Omental fat pad (tissue), 4 donors: ENCODE measurements at places on chromosomes 11 and 22. TPM values are rescaled to one million over a fixed set of nuclear protein-coding genes. Genes with fewer than 3 reads are reported as not detected.

- no peak for DNase-seq
Observed at GRCh38 chr11:125975634-125976033, 29.8 kb downstream of the VSIG10L2 start.

DNA sequence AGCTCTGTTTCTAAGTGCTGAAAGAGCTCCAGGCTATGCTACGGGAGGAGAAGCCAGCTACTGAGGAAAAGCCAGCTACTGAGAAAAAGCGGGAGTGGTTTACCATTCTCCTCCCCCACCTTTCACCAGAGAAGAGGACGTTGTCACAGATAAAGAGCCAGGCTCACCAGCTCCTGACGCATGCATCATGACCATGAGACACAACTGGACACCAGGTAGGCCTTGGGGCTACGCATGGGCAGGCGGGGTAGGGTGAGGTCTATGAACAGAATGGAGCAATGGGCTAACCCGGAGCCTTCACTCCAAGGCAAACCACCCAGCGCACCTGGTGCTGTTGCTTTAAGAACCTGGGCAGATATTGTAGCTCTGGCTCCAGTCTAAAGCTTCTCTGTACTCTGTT lies 1.1 kb downstream of the IL18BP start:
- DNase-seq = no peak

MS4A12 gene
- total RNA-seq = not detected

MRGPRF gene
- total RNA-seq = 59.4 TPM

DNA sequence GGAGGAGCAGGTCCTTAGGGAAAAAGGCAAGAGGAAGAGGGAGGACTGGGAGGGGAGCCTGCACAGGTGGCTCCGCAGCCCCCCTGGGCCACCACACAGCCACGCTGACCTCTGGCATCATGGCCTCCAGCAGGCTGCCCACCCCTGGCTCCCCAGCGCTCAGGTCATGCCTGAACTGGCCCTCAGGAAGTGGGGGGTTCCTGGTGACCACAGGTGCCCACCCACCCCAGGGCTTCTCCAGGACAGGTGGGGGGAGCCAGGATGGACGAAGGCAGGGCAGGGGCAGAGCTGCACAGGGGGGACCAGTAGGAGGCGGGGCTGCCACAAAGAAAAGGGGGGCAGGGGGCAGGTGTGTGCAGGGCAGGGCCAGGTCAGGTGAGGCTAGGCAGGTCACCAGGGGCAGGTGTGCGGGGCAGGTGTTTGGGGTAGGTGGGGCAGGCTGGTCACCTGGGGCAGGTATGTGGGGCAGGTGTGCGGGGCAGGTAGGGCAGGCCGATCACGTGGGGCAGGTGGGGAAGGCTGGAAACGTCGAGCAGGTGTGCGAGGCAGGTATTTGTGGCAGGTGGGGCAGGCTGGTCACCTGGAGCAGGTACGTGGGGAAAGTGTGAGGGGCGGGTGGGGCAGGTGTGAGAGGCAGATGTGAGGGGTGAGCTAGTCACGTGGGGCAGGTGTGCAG lies 997 bp downstream of the DEAF1 start:
- DNase-seq = no peak

- DNase-seq = no peak
Observed at GRCh38 chr11:117369534-117369933, 41.9 kb downstream of the CEP164 start.

DNA sequence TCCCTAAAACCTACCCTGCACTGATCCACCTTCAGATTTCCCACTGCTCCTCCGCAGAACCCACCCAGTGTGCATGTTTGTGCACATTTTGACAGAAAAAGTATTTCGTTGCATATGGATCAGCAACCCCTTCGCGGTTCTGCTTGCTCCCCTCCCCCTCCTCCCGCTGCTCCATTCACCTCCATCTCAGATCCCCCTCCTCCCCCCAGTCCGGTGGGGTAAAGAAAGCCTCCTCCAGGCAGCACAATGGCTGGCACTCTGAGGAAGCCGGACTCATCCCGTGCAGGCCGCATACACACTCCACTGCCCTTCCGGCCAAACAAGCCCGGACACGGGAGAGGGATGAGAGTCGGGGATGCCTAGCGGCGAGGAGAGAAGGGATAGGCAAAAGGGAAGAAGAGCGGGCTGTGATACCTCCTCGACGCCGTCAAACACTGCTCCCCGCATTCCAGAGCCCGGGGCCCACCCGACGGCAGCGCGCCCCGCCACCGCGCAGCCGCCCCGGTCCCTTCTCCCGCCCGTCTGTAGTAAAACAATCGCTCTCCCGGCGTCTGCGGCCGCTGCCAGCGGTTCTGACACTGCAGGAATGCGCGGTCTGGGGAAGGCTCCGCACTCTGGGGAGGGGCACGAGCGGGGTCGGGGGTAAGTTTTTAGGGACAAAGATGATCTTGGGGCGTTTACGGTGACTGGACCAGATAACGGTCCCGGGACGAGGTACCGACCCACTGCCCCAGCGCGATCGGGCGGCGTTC lies 915 bp downstream of the FEZ1 start:
- DNase-seq = no peak

DNA sequence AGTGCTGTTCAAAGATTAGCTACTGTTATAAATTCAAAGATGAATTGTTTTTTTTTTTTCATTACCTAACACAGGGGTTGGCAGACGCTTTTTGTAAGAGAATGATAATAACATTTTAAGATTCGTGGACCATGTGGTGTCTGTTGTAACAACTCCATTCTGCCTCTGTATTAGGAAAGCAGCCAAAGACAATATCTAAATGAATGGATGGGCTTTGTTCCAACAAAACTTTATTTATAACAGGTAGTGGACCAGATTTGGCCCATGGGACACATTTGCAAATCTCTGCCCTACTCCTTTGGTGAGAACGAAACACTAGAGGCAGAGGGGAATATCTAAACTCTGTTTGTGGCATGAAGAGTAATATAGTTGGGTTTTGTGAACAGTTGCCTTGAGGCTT lies 83.6 kb upstream of the BLID start:
- no peak for DNase-seq

P4HA3 gene
- 0.50 TPM for total RNA-seq

RTN4RL2 gene
- total RNA-seq = 1.4 TPM

GAS2 gene
- 3.9 TPM for total RNA-seq

DNA sequence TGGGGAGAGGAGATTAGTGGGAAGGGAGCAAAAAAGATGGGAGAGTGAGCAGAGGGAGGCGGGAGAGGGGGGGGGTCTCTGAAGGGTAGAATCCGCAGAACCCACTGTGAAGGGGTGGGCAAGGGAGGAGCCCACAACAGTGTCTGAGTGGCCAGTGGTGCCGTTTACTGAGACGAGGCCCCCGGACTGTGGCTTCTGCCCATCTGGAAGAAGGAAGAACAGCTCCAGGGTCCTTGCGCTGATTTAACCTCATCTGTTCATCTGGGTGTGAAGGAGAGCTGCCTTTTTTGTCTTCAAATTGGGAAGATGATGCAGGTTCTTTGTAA lies 45.7 kb upstream of the ANO1 start:
- DNase-seq = no peak

EMID1 gene
- 1.6 TPM for total RNA-seq

NEFH gene
- 0.46 TPM for total RNA-seq

DNA sequence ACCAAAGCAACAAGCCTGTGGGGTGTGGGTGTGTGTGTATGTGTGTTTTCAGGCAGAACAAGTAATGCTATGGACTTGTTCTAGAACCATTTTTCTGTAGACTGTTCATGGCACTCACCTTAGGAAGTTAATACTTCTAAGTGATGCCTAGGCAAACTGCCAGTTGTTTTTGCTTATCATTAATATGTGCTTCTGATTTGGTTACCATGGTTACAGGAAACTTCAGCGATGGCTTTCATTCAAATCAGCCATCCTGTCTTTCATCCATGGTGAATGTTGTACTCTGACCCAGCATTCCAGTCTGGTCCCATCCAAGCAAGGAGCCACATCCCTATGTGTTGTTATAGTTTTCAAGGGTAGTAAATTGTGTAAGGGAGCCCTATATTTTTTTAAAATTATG lies 49.8 kb upstream of the ARHGAP20 start:
- no peak for DNase-seq

DNA sequence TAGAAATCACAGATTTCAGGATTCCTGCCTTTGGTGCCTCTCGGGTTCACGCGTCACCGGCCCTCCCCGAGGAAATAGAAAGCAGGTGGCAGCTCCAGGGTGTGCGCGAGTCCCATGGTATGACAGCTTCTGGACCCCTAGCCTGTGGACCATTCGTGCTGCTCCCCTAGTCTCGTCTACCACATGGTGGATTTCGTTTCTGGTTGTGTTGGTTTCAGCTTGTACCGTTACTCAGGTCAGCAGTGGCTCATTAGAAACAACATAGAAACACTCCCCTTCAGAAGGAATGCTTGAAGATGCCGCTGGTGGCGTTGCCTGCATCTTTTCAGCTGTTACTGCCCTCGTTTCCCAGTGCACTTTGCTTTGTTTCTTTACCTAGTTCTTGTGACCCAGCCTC lies 700 bp downstream of the TTC17 start:
- no peak for DNase-seq

RBM14 gene
- 38.3 TPM for total RNA-seq

OR5F1 gene
- total RNA-seq = not detected

- DNase-seq = no peak
Observed at GRCh38 chr11:86698639-86699038, 26.2 kb upstream of the ME3 start.

DNA sequence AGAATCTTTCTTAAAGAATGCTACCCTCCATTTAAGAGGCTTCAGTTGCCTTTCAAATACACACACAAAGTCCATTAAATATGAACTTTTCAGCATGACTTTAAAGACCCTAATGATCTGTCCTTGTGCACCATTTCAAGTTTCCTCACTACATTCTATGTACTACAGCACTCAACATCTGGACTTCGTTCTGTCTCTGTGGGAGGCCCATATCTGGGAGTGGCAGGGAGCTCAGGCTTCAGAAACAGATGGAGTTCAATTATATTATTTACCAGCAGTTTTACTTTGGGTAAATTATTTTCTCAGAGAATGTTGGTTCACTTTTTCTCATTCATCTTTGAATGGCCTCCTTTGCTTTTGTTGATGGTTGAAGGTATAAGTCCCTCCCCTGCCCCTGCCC lies 67.4 kb downstream of the ANO3 start:
- DNase-seq = no peak

- DNase-seq = no peak
Observed at GRCh38 chr11:130876100-130876499, 40.2 kb downstream of the SNX19 start.

GRCh38 chr22:50700387-50701075 lies 27.9 kb downstream of the SHANK3 start:
- no peak for DNase-seq

DNA sequence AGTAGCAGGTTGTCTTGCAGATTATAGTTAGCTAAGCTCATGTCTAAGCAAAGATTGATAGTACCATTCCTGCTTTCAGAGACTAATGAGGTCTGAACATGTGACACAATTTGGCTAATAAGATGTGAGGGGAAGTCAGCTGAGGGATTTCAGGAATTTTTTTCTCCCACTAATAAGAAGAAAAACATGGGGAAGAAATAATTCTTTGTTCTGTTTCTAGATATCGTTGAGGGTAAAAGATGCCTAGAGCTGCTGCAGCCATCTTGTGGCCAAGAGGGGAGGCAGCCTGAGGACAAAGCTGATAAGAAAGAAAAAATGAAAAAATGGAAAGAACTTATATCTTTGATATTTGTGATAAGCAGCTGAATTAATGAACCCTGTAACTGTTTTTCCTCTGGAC lies 1334.4 kb downstream of the LRRC4C start:
- no peak for DNase-seq

GRCh38 chr11:73388265-73389133 lies 12.3 kb downstream of the RELT start:
- DNase-seq = no peak

DNA sequence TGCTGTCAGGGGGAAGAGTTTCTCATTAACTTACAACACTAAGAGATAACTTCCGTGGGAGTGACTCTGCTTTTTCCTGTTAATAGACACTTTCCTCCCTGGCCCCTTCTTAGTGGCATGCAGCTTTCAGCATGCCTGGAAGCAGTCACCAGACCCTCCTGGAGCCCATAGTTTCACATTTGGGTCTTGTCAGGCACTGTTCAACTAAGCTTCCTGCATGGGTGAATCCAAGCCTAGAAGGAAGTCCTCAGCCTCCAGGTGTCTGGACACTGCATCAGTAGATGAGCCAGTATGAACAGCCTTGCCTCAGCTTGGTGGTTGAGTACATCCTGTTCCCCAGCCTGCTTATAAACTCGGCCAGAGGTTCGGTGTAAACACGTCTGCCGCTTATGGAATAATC lies 68.1 kb downstream of the PPP6R3 start:
- DNase-seq = no peak

DNA sequence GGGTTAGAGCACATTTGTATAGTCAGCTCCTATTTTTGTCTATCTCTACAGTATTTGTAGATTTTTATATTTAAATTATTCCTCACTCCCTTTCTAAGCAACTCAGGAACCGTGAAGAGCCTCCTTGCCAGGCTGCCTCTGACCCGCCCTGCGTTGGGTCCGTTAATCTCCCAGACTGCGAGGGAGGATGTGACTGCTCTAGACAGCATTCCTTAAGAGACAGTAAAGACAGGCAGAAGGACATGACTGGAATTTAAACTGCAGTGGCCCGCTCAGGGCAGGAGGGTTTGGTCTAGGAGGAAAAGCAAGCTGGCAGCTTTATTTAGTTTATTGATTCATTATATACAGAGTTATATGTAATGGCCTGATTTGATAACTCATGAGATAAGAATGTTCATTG lies 413.7 kb downstream of the TMEM135 start:
- no peak for DNase-seq

MIOX gene
- not detected for total RNA-seq

- DNase-seq = no peak
Observed at GRCh38 chr11:15227011-15227410, 112.3 kb downstream of the INSC start.

GRCh38 chr22:35746946-35747703 lies 29.5 kb downstream of the APOL5 start:
- no peak for DNase-seq

GRCh38 chr11:115168229-115168671 lies 336.0 kb downstream of the CADM1 start:
- DNase-seq = no peak

IGLL5 gene
- 1.4 TPM for total RNA-seq

GRAP2 gene
- 2.2 TPM for total RNA-seq

TNNT3 gene
- total RNA-seq = 13.1 TPM

DNA sequence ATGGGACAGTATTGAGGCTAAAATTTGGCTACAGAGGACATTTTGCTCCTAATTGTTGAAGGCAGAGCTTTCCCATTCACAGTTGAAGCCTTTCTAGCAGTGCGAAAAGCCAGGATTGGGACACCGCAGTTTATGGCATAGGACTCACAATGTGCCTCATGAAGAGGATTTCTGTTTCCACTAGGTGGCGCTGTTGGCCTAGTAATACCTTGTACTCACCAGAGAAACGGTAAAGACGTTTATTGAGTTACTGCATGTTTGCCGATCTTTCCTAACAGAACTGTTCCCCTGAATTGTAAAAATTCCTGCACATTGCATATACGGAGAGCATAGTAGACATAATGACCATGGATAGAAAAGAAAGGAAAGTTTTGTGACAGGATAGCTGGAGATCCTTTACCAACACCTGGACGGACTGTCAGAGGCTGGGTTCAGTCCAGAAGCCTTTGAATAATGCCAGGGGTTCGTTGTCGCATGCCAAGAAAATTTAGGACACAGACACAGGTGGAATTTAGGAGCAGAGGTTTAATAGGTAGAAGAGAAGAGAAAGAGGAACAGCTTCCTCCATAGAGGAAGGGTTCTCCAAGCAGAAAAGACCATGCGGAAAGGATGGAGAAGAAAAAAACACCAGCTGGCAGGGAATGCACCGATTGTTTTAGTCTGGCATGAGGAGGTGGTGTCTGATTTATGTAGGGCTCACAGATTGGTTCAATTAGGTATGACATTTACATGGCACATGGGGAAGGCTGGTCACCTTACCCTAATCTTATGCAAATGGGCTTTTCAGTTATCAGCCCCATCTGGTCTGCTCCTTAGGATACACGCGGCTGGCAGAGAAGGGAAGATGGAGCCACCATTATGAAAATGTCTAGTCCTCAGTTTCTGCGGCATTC lies 10.8 kb upstream of the OR51D1 start:
- DNase-seq = peak; percentile 43
